ENCODE measurements at places on chromosomes 11 and 22.

DNA sequence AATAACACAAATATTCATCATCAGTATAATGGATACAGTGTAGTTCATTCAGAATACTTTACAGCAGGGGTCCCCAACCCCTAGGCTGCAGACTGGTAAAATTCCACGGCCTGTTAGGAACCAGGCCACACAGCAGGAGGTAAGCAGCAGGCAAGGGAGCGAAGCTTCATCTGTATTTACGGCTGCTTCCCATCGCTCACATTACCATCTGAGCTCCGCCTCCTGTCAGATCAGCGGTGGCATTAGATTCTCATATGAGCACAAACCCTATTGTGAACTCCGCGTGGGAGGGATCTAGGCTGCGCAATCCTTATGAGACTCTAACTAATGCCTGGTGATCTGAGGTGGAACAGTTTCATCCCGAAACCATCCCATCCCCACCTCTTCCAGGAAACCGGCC lies 125.1 kb downstream of the SERGEF start:
- no peak for DNase-seq

DNA sequence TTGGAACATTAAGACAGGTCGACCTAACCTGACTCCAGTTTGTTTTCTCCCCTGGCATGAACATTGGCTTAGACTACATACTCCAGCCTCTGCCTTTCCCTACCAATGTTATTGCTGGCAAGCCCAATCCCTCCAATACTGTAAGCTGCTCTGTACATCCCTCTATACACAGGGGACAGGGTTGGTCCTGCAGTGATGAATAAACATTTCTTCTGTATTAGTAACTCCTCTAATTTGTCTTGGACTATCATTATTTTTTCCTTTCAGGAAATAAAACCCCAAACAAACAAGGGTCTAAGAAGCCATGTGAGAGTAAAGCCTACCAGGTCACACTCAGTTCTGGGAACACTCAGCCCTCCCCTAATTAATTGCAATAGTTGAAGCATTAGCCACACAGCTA lies 35.1 kb upstream of the FJX1 start:
- peak; percentile 72 for DNase-seq

GRCh38 chr11:95760941-95761340 lies 28.6 kb downstream of the FAM76B start:
- DNase-seq, result no peak

DNA sequence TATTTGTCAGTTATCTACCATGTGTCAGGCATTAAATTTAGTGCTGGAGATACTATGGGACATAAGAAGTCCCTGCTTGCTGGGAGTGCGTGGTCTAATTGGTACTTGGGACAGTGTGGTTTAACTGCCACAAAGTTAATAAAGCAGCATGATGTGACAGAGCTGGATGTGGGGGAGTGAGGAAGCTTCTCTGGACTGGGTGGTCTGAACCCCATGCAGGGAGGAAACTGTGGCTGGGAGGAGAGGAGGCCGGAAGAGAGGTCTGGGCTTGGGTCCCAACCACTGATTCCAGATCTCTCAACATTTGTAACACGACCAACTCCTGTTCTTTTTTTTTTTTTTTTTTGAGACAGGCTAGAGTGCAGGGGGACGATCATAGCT lies 37.1 kb downstream of the ST3GAL4 start:
- no peak for DNase-seq

- no peak for DNase-seq
Measured at GRCh38 chr11:95575517-95575916, 214.1 kb downstream of the FAM76B start.

DNA sequence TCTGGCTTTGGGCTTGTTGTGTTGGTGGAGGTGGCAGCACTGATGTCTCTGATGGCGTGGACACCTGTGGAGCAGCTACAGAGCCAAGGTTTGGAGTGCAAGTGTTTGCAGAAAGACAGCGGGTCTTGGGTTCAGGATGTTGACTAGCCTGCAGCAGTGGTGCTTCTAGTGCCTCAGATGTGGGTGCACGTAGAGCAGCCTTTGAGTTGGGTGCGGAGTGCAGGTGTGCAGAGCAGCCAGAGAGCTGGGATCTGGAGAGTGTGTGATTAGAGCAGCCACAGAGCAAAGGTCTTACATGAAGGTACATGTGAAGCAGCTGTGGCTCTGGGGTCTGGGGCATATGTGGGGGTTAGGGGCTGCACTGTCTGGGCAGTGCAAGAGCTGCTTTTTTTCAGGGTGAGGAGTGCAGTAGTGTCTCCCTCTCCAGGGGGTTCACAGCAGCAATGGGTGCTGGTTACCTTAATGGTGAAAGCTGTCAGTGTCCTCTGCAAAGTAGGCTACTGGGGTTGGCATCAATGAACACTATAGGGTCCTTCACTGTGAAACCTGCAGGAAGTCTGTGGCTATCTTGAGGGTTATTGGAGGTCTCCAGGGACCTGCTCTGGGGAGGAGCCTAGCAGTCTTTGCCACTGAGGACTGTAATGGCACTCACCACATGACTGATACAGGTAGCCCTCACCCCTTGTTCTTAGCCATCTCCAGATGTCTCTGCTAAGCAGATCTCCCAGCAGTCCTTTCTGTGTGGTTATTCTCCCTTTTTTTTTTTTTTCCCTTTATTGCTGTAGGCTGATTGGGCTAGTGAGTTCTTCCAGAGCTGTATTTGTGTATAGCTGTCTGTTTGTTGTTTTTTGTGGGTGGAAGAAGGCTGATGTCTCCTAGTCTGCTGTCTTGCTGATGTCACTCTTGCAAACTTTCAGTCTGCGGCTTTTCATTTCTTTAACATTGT lies 14.3 kb downstream of the BIRC2 start:
- DNase-seq, result no peak

DNA sequence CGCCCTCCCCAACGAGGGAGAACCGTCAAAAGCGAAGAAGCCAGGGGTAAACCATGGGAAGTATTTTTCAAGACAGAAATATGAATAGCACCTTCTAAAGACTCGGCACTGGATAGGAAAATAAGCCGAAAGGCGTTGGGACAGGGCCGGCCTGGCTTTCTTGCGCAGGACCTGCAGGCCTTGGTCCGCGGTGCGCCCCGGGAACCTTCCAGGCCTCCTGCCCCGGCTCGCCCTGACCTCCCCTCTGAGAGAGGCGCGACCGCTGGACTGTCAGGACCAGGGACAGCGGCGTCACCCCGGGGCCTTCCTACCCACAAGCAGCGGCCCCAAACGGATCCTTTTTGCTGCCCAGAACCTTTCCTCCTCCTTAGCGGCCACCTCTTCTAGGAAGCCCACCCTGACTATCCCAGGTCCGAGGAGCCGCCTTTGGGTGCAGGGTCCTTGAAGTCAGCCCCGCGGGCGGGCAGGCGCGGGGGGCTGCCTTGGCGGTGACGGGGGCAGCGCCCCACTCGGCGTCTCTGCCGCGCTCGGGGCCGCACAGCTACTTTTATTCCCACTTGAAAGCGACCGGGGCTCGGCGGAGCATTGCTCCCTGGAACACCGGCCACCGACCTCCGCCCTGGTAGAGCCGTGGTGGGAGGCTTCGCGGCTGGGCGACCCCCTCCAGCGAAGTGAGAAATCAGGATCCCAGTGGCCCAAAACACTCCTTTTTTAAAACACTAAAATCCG lies 650 bp upstream of the MAPK11 start:
- no peak for DNase-seq

DNA sequence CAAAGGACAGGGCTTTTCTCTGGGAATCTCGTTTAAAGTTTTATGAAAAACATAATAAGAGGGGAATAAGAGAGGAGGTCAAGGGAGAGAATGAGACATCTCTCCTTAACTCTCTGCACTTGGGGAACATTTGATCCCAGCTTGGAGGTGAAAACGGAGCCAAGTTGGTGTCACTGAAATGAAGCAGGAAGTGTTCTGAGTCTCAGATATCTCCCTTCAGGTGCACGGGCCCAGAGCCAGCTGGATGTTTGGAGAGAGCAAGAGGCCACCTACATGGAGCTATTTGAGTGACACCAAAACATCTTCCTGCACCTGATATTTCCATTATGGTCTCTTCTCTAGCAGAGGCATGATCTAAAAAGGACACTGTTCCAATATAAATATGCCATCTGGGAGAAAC lies 85.7 kb downstream of the BLID start:
- no peak for DNase-seq

- DNase-seq, result no peak
Measured at GRCh38 chr11:16612566-16613261, 125.7 kb upstream of the C11orf58 start.

- no peak for DNase-seq
Measured at GRCh38 chr22:35154937-35155387, 89.0 kb downstream of the ISX start.

GRCh38 chr11:128857341-128857740 lies 9.8 kb downstream of the KCNJ1 start:
- no peak for DNase-seq

- DNase-seq, result no peak
Measured at GRCh38 chr22:39463931-39464390, 7.1 kb downstream of the MGAT3 start.

GRCh38 chr11:44221992-44222391 lies 87.9 kb downstream of the ALX4 start:
- no peak for DNase-seq

DNA sequence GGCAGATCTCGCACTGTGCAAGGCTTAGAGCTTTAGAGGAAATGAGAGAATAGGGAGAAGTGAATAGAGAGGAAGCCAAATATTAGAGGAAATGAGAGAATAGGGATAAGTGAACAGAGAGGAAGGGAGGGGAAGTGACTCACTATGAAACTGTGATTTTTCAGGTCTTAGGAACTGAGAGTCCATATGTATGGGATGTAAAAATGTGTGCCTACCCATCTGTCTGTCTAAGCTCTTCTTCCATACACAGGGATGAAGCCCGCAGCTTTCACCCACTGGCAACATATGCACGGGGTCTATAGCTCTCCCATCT lies 6.4 kb upstream of the CCDC86 start:
- DNase-seq, result no peak

GRCh38 chr11:66904055-66904454 lies 47.2 kb downstream of the LRFN4 start:
- no peak for DNase-seq

- no peak for DNase-seq
Measured at GRCh38 chr11:78542007-78542406, 32.7 kb downstream of the NARS2 start.

DNA sequence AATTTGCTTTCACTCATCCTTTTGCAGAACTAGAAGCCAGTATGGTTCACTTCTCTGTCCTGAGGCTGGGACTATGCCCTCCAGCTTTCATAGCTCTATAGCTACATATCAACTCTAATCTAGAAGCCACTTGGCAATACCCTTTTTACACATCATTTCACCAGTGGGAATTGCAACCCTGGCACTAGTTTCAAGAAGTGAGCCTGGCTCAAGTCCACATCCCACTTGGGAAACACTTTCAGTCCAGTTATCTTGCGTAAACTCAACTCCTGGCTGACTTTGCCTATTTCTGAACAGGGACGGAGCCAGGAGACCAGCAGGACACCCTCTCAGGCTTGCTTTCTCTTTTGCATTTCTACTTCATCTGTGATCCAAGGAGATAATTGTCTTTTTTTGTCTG lies 19.9 kb upstream of the FAT3 start:
- DNase-seq, result no peak
